ENCODE measurements at places on chromosomes 7 and 10.

DNA sequence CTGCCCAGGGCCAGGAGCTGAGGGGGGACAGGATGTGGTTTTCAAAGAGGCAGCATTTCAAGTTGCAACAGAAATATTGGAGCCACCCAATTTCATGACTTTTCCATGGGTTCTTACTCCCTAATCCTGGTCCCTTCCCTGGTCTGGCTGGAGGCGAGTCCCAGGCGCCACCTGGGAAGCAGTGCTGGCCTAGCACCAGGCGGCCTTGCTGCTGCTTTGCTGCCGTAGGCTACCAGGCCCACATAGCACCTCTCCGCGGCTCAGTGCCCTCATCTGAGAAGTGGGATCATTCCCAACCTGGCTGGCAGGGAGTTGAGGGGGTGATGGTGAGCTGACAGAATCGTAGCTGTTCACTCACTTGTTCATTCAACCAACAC lies 33.7 kb downstream of the ZMIZ1 start:
- no peak for DNase-seq

- DNase-seq: no peak
Observed at GRCh38 chr7:140314573-140315480, 83.5 kb downstream of the SLC37A3 start.

- no peak for DNase-seq
Observed at GRCh38 chr7:117741962-117742361, 131.3 kb downstream of the CTTNBP2 start.

- DNase-seq: no peak
Observed at GRCh38 chr10:69337296-69338132, 59.2 kb downstream of the HK1 start.

DNA sequence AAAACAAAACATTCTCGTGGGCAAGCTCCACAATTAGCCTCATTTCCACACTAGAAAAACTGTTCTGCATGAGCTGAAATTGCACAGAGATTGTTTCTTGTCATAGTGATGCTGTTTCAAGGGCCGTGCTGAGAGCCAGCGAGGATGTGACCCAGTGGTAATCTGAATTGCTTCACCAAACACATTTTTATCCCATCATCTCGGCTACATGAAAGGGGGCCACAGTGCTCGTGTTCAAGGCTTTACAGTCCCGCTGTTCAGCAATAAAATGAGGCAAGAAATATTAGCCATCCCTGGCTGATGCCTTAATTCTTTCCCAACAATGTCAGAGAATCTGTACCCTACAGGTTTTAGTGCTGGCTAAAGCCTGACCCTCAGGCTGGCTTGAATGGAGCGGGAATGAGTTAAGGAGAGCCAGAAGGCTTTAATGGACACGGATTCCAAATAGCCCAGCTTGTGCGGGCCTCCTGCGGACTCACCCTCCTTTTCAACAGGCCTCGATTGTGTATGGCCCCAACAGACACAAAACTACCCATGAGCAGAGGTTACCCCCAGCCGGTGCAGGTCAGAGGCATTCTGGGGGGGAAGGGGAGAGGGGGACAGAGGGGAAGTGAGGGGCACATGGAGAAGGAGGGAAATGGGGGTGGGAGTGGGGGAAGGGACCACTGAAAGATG lies 2.0 kb upstream of the GDF10 start:
- DNase-seq: no peak

GRCh38 chr10:61285749-61286148 lies 167.4 kb downstream of the TMEM26 start:
- DNase-seq: no peak

GRCh38 chr7:101486433-101487104 lies 123.9 kb downstream of the COL26A1 start:
- no peak for DNase-seq

- DNase-seq: no peak
Observed at GRCh38 chr7:4822677-4823076, 39.2 kb downstream of the PAPOLB start.

DNA sequence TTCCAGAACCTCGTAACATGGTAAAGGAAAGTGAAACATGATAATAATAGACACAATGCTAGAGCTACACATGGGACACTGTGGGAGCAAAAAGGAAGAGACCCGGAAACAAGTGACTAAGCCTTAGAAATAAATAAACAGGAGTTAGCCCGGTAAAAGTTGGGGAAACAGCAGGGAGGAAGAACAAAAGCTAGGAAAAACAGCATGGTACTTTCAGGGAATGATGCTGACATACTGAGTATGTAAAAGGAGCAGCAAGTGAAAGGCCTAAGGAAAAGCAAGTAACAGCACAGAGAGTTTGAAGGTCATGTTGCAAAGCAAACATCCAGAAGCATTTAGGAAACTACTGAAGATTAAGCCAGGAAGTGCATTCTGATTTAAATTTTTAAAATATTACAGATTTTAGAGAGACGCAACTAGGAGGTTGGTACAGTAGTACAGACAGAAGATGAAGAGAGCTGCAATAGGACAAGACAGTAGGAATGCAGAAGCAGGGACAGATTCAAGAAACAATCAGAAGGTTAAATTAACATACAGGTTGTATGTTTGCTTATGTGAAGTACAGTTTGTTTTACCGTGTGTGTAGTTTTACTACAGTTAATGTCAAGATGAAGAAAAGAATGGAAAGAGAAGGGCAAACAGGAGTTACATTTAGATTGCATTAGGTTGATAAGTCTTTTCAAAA lies 63.7 kb downstream of the ARHGAP12 start:
- no peak for DNase-seq

- DNase-seq: no peak
Observed at GRCh38 chr10:9596368-9596920, 1421.2 kb upstream of the CELF2 start.

GRCh38 chr10:63464402-63465292 lies 1.1 kb downstream of the JMJD1C start:
- DNase-seq: no peak

GRCh38 chr7:20146451-20146850 lies 70.7 kb downstream of the MACC1 start:
- no peak for DNase-seq

- no peak for DNase-seq
Observed at GRCh38 chr10:46232084-46232483, 54.7 kb upstream of the ANTXRL start.

- DNase-seq: no peak
Observed at GRCh38 chr10:34574353-34574934, 240.7 kb downstream of the PARD3 start.

GRCh38 chr10:16689227-16689626 lies 128.0 kb downstream of the RSU1 start:
- DNase-seq: no peak

DNA sequence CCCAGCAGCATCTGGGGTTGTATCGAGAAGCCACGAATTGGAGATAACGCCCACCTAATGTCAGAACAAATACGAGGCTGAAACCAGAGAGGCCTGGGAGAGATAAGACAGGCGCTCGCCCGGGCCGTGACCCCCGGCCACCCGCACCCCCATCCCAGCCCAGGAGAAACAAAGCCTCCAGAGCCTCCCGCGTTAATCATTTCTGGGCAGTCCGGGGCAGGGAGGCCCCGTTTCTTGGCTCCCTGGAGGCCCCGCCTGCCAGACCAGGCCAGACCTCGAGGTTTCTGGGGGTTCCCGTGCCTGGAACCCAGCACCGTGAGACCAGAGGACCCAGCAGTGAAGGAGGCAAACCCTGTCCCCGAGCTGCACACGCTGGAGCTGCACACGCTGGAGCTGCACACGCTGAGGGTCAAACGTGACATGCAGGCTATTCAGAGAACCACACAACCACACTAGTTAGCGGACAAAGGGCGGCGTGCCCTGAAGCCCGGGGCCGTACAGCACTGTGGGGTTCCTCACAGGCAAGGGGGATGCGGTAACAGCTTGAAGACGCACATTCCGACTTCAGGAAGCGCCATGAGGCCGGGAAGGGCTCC lies 53.4 kb downstream of the FOXL3 start:
- DNase-seq: no peak

Data from stimulated activated CD4-positive, alpha-beta T cell treated with anti-CD3 and anti-CD28 coated beads, TNF-alpha, amount 100 ng/mL, for 48 hours (primary cell).